Stimulated activated CD4-positive, alpha-beta T cell treated with anti-CD3 and anti-CD28 coated beads, Interleukin-1b, Interleukin-23, amount 100 ng/mL, for 48 hours (primary cell): ENCODE measurements at places on chromosomes 5 and 9.

DNA sequence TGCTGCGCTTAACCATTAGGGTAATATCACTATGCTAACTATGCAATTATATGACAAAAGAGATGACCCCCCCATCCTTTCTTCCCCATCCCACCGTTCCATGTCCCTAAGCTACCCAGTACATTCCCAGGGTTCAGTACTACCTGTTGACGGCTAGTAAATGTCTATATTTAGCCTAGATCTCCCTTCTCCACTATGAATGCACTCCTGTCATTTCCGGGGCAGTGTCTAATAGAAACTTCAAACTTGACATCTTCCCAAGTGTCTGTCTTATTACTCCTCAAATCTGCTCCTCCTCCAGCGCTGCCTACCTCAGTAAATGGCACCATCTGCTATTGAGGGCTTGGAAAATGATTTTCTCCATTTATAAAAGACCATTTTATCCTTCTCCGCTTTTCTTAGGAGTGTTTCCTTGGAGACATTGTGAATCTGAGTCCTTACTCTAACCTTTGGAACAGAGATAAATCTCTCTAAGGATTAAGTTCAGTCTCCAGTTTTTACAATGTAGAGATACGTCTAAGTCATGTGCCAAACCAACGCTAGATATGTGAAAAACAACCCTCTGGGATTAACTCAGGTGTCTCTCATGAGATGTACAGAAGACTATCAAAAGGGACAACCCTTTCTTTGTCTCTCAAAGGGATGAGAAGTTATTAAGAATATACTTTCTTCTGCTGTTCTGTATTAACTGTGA lies 114.9 kb downstream of the BNC2 start:
- no peak for DNase-seq

DNA sequence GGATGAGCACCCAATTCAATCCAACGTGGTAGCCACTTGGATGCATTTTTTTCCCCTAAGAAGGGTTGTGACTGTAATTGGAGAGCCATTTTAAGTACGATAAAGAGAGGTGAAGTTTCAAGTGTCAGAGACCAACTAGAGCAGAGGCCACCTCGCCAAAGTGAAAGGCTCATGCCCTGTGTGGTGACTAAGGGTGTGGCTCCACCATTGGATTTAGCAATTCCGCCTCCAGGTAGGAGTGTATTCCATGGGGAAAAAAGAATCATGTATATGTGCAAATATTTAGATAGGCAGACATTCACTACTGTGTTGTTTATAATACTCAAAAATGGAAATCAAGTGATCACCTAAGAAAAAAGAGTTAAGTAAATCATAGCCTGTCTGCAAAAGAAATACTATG lies 53.1 kb upstream of the S1PR3 start:
- DNase-seq: no peak

GRCh38 chr5:1745796-1746370 lies 53.8 kb downstream of the MRPL36 start:
- DNase-seq: no peak

GRCh38 chr5:7705261-7705660 lies 145.7 kb downstream of the CFAP90 start:
- DNase-seq: no peak

GRCh38 chr9:20582150-20582549 lies 40.1 kb downstream of the MLLT3 start:
- no peak for DNase-seq

GRCh38 chr5:100772548-100772947 lies 130.5 kb downstream of the ST8SIA4 start:
- no peak for DNase-seq

DNA sequence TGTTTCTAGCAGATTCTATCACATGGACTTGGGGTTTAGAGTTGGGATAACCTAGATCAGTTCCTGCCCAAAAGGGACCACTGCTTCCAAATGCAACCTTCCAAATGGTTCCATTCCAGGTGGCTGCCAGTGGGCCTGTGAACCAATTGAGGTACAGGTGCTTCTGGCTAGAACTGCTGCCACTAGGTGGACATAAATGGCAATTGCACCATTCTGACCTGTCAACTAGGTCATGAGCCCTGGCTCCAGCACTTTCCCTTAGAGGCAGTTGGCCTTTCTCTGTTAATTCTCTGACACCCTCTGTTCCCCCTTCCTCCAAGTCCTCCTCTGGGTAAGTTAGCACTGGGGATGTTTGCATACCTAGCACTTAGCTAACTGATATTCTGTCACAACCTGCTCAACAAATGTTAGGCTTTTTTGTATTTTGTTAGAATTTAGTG lies 16.6 kb upstream of the HEMGN start:
- DNase-seq: peak; percentile 55

DNA sequence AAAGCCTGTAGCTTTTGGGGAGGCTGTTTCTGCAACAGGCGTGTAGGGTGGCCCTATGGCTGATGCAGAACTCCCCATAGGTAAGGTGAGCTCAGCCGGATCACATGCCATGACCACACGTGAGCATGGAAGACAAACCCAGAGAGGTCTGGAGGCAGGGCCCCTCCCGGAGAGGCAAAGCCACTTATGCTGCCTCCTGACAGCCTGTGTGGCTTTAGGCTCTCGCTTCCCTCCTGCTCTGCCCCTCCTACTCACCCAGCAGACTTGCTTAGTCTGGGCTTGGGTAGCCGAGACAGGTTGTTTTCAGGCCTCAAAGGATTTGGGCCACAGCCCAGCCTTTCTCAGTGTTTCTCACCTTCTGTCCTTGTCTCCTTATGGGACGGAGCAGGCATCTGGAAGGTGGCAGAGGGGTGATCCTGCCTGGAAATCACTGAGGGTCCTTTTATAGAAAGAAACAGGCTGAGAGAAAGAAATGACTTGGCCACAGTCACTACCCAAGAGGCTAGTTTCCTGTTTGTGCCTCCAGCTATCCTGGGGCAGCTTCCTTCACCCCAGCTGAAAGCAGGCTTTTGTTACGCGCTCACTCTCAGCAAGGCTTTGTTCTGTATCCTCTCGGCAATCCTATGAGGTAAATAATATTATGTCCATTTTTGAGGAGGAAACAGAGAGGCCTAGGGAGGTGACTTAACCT lies 89.9 kb downstream of the DAB2IP start:
- no peak for DNase-seq

- DNase-seq: no peak
Measured at GRCh38 chr5:107876261-107876660, 205.5 kb upstream of the EFNA5 start.
